HL-60 (cell line): ENCODE measurements at places on chromosomes 7 and 10.

GRCh38 chr7:39341083-39341482 lies 225.1 kb upstream of the YAE1 start:
- DNase-seq: no peak

GRCh38 chr10:128062331-128062880 lies 63.8 kb downstream of the MKI67 start:
- peak; percentile 50 for DNase-seq

- DNase-seq: no peak
Observed at GRCh38 chr7:18978108-18978495, 139.3 kb downstream of the TWIST1 start.

DNA sequence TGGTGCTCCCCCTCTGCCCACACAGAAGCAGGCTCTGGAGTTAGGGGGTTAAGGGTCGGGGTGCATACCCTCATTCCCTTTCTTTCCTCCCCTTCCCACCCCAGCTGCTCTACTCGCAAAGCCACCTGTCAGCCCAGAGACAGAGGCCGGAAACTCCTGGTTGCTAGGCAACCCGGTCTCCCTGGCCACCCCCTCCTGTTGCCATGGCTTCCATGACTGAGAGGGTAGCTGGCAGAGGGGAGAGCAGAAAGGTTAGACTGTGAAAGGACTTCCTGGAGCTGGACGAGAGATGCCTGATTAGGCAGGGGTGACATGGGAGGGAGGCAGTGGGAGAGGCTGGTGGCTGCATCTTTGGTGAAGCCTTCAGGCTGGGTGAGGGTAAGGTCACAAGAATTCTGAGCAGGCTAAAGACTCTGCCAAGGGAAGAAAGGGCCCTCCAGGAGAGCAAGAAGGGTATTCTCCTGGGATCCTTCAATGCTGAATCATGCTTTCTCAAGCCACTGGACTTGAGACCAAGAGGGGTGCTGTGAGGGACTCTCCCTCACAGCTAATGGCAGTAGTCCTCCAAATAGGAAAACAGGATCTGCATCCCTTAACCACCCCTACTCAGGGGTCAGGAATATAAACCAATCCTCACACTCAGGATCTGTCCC lies 5.4 kb downstream of the PSD start:
- no peak for DNase-seq

GRCh38 chr7:104772405-104773345 lies 241.3 kb upstream of the KMT2E start:
- DNase-seq: no peak

GRCh38 chr7:36284456-36285090 lies 105.1 kb upstream of the ANLN start:
- DNase-seq: no peak

DNA sequence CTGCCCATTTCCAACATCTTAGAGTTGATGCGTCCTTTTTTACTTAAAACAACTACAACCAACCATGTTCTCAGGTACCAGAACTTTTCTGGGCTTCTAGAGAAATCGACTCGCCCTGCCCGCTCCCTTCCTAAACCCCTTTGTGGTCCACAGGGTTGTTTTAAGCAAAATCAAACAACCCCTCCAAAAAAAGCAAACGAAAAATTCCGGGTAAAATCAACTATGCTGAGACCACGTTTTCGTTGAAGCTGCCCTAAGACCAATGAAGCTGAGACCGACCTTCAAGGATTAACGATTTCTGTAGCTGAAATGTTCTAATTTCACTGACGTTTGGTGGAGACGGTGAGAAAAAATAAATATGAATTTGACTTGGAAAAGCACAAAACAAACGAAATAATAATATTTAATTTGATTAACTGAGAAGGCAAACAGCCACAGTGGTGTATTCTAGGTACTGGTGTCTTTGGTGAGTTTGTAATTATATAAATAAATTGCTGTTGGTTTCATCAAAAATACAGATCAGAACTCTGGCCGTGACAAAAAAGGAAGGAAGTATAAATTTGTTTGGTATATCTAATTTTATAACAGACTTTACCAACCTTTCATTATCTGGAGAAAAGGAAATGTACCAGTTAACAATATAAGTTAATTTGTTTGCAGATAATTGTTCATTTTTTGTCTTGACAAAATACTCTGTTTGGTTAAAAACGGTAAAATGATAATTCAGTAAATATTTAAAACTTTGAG lies 4.7 kb upstream of the IGF2BP3 start:
- no peak for DNase-seq

- DNase-seq: no peak
Observed at GRCh38 chr7:90430614-90431460, 27.6 kb downstream of the CLDN12 start.

- DNase-seq: no peak
Observed at GRCh38 chr7:31234836-31235605, 105.5 kb downstream of the NEUROD6 start.
